ENCODE measurements at places on chromosomes 11 and 22.

DNA sequence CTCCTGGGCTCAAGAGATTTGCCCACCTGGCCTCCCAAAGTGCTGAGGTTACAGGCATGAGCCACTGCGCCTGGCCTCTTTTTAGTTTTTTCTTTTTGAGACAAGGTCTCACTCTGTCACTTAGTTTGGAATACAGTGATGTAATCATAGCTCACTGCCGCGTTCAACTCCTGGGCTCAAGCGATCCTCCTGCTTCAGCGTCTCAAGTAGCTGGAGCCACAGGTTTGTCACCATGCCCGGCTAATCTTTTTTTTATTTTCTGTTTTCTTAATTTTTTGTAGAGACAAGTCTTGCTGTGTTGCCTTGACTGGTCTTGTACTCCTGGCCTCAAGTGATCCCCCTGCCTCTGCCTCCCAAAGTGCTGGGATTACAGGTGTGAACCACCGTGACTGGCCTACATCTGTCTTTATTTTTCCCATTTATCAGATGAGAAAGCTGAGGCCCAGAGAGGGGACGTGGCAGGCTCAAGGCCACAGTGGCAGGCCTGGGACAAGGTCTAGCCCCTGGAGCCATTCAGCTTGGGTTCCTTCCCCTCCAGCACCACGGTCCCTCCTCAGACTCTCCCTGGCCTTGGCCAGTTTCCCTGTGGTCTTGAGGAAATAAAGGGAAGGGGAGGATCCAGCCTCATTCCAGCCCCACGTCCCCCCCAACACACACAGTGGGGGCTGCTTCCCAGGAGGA lies 2.8 kb upstream of the KDELR3 start:
- no peak for DNase-seq

DNA sequence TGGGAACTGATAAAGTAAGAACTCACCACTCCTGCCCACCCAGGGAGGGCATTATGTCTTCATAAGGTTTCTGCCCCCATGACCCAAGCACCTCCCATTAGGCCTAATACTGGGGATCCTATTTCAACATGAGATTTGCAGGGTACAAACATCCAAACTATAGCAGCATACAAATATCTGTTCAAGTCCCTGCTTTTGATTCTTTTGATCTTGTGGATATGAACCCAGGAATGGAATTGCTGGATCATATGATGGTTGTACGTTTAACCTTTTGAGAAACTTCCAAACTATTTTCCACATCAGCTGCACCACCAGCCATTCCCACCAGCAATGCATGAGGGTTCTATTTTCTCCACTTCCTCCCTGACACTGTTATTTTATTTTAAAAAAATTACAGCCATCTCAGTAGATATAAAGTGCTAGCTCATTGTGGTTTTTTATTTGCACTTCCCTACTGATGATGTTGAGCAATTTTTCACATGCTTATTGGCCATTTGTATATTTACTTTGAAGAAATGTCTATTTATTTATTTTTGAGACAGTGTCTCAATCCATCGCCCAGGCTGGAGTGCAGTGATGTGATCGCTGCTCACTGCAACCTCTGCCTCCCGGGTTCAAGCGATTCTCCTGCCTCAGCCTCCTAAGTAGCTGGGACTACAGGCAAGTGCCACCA lies 7.1 kb upstream of the ATG16L2 start:
- DNase-seq: no peak

DNA sequence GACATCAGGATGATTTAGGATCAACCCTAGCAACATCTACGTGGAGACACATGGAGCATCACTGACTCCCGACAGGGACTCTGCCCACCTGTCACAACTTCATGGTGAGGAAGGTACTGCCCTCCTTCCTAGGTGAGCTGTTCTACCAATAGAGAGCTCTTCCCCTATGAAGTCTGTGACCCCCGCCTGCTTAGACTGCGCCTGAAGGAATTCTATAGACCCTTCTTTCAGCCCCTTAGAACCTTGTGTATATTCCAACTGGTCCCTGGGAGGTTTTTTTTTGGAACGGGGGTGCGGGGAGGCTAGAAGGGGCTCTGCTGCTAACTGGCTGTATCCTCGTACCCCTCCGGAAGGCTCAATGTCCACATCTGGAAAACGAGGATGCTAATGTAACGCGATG lies 566 bp downstream of the INTS4 start:
- DNase-seq: no peak

- DNase-seq: no peak
Observed at GRCh38 chr11:84947970-84948580, 679.1 kb downstream of the DLG2 start.

- no peak for DNase-seq
Observed at GRCh38 chr22:30565341-30565740, 9.1 kb downstream of the GAL3ST1 start.
